ENCODE measurements at places on chromosomes 2 and 18.

- DNase-seq: no peak
Measured at GRCh38 chr2:236970656-236971010, 115.1 kb upstream of the COPS8 start.

- no peak for DNase-seq
Measured at GRCh38 chr2:228180181-228181097, 1.0 kb downstream of the SPHKAP start.

DNA sequence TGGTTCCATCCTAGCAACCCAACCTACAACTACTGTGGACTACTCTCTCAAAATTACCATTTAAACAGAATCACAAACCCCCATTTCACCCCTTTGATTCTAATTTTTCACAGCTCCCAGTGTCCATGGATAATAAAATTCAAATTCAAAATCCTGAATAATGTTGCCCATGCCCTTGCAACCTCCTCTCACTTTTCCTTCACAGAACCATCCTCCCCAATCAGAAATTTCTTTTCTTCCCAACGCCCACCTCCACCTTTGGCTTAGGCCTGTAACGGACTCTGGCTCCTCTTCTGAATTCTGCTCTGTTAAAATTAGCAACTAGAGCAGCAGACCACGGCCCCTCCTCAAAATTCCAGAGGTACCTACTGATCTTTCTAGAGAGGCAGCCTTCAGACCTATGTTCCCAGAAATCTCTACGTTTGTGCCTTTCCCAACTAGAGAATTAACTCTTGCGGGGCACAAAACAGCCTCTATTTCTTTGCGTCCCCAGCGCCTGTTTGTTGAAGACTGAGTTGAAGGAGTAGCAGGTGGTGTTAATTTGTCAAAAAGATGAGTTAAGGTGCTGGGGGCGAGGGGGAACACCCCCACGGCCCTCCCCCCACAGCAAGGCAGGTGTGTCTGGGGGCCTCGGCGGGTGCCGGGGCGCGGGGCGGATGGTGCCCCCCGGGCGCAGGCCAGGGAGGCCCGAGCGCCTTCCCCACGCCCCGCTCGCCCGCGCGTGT is 428 bp upstream of the MAP3K20 start:
- DNase-seq: no peak

GRCh38 chr2:19205983-19206533 is 152.4 kb downstream of the OSR1 start:
- no peak for DNase-seq

DNA sequence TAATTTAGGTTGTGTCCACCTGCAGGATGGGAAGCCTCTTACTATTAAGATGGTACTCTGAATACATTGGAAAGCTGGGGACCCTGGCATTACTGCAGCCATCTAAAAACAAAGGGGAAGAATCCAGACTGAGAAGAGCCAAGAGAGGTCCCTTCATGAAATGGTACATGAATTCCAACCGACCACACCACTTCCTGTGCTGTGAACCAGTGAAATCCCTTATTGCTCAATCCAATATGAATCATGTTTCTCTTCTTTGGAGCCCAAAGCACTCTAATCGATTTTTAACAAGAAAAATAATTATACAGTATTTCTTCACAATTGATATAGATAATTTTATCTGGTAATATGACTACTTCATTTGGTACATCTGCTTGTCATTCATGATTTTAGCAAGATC is 479.7 kb upstream of the RAB6C start:
- no peak for DNase-seq
